CD8-positive, alpha-beta memory T cell (primary cell): ENCODE measurements at places on chromosomes 4 and X. TPM values are rescaled to one million over a fixed set of nuclear protein-coding genes. Genes with fewer than 3 reads are reported as not detected.

- DNase-seq = no peak
Observed at GRCh38 chr4:25889589-25890503, 24.2 kb upstream of the SMIM20 start.

DNA sequence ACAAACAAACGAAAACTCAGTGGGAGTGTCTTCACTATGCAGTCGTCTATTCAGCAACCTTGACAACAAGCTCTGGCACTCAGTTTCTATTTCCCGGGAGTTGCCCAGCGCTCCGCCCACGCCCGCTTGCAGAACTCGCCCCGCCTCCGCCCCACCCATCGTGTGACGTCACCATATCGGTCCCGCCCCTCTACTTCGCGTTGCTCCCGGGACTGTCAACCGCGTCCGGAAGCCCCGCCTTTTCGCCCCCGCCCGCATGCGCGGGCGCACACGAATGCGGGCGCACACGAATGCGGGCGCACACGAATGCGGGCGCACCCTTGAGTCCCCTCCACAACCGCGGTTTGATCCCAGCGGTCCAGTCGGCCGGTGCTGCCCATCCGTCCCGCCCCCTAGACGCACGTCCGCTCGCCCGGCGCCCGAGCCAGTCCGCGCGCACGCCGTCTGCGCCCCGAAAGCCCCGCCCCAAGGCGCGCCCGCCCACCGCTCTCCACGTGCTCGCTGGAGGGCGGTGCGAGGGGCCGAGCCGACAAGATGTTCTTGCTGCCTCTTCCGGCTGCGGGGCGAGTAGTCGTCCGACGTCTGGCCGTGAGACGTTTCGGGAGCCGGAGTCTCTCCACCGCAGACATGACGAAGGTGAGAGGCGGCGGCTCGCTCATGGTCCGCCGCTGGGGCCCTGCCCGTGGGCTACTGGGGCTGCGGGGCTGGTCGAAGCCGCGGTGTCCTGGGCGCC is at the start of gene LAP3:
Gene LAP3, plus strand, starts transcription at position 267 of the 733 bp plus-strand sequence. Its CDS starts 268 bp downstream, at position 535.
- DNase-seq = peak; percentile 99

GRCh38 chrX:107721318-107721717 is 54.3 kb downstream of the TSC22D3 start:
- DNase-seq = no peak

GRCh38 chr4:119207051-119207450 is 5.5 kb upstream of the USP53 start:
- no peak for DNase-seq

- no peak for DNase-seq
Observed at GRCh38 chrX:40174854-40175510, 77.2 kb upstream of the BCOR start.

- DNase-seq = peak; percentile 24
Observed at GRCh38 chrX:71532078-71532752, 689 bp upstream of the OGT start.

DNA sequence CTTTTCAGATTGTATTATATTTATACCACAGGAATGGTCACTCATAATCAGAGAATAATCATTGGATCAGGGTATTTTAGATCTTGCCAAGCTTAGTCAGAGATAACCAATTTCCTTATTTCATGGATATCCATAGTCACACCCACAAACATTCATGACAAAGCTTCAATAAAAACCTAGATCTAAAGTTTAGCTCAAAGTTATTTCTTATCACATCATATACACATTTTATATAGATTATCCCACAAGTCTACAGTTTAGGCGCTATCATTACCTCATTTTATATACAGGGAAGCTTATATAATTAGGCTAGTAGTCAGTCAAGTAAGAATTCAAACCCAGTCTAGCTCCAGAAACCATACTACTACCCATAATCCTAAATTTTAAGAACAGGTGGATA is 82.3 kb downstream of the SLC10A7 start:
- DNase-seq = no peak

GRCh38 chrX:124341396-124342132 is 4.8 kb upstream of the SH2D1A start:
- DNase-seq = no peak

DNA sequence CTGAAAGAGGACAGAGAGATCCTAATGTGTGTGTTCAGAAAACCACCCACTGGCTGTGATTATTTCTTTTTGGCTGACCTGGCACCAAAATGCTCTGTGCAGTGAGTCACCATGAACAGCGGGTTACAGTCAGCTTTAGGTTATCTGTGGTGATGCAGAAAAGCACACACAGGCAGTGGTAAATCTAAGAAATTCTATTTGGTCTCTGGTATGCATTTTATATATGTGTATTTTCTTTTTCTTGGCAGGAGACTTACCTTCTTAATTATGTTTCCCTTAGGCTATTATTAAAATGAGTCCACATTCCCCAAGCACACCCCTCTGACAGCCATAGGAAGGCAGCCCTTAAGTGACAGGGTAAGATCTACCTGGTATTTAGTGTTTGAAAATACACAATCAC is 79.1 kb upstream of the TFDP3 start:
- DNase-seq = no peak

DNA sequence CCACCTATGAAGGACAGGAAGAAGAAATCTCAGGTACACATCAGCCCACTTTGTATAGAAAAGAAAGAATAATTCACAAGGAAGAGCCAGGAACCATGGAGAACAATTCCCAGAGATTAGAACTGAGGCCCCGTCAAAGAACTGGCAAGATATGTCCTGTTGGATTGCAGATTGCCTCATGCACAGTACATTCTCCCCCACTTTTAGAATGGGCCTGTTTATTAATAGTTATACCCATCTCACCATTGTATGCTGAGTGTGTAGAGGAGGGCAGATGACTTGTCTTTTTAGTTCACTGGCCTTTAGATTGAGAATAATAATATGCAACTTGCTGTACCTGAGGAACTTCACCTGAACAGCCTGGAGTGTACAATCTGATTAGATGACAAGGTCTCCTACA is 315.6 kb upstream of the HAND2 start:
- DNase-seq = no peak

DNA sequence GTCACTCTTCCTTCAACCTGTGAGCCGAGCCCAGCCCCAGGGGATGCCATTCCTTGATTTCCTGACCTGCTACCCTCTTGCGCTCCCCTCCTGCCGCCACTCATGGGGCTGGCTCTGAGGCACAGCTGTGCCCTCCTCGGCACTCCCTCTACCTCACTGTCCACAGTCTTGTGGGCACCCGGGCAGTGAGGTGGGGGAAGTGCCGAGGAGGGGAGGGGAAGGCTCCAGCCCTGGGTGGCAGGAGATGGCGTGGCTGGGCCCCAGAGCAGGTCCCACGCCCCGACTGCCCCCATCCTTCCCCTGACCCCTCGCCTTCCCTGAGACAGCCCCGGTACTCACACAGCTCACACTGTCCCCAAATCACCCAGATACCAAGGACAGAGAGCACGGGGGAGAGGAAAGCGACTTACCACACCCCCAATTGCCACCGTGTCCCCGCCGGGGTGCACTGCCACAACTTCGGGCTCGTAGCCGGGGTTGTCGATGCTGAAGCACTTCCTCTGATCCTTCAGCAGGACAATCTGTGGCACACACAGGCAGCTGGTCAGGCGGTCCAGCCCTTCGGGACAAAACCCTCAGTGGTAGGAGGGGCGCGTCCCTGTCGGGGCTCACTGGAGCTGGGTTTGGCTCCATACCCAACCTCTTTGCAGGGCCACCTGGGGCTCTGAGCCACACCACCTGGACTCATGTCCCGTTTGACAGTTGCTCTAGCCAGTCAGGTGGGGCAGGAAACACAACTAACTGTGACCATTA is 37.9 kb downstream of the WDR1 start:
- DNase-seq = no peak

- no peak for DNase-seq
Observed at GRCh38 chrX:120271218-120271617, 20.6 kb downstream of the ZBTB33 start.

DNA sequence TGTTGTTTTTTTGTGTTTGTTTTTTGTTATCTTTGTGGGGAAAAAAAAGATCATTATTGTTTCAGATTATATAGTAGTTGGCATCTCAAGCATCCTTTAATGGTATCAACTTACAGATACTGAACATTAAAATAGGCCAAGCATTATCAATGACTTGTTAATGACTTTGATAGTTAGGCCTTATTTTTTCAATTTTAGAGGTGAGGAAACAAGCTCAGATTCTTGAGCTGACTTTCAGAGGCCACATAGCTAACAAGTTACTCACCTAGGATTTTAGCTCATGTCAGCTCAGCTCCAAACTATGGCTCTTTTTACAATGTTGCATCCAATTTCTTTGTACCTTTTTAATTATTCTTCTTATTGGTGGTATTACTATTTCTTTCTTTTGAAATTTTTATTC is 471 bp upstream of the PLAC8 start:
- no peak for DNase-seq

DNA sequence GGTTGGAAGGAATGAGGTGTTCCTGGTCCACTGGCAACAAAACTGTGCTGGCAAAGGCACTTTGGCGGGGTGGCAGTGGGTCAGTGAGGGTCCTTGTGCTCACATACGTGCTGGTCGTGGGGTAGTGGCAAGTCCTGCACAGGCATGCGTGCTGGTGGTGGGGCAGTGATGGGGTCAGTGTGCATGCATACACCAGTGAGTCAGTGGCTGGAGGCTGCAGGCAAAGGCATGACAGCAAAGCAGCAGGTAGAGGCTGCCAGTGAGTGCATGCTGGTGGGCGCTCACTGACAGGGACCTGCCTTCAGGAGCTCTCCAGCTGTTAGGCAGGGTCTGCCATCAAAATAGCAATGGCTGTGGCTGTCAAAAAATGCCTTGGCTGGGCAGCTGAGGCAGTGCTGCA is 42.1 kb downstream of the TMPRSS11E start:
- DNase-seq = no peak

GRCh38 chrX:104929324-104929723 is 291.2 kb downstream of the TEX13A start:
- no peak for DNase-seq

DNA sequence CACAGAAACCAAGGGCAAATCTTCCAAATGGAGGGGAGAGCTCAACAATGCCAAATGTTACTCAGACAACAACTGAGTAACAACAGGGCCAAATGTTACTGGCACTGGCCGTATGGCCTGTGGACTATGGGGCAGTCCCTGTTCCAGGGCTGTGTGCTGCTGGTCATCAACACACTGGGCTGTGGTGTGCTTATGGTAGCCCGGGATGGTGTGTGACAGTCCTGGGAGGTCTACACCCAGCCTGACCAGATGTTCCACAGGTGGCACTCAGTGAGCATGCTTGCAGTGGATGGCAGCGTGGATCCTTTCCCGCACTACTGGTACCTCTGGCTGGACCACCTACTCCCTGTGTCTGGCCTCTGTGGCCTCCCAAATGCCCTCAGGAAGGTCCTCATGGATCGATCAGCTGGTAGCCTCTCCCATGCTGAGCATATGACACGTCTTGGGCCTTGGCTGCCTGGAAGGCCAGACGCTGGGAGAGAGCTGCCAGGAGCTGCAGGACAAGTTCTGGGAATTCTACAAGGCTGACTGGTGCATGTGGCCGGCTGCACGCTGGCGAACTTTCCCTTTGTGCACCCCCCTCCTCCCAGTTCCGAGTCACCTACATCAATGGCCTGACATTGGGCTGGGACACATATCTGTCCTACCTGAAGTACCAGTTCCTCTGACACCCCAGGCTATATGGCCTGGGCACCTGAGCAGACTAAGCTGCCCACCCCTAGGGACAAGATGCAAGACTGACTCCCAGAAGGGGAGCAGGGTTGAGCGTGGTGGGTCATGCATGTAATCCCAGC is 59.7 kb upstream of the IQSEC2 start:
- no peak for DNase-seq

DNA sequence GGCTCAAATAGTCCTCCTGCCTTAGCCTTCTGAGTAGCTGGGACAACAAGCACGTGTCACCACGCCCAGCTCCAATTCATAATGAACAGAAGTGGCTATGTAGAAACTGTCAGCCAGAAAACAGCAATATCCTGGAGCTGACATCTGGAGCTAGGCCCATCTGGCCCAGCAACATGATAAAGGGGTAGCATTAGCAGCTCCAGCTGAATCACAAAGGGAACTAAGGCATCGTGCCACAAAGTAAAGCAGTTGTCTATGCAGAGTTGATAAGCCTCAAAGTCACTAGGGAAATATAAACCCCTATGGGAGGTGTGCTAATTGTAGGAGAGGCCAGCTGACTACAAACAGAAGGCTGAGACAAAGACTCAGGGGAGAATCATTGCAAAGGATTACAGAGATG is 270.5 kb upstream of the GPC4 start:
- no peak for DNase-seq

DNA sequence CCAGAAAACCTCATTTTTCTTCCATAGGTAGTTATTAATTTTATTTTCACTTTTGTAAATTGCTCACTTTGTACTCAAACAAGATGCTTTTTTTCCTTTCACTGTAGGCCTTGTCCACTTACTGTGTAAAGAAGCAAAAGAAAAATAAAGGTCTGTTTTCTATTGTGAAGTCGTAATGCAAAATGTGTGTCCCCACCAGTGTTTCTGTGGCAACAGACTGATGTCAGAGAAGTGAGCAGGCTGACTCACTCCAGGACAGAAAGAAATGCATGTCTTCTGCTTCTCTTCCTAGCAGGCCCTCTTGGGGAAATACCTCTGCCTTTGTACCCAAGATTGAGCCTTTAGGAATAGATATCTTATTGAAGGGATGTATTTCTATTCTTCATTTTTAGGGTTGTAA is 30.3 kb downstream of the INPP4B start:
- no peak for DNase-seq

GRCh38 chr4:26139310-26139924 is 181.4 kb upstream of the RBPJ start:
- no peak for DNase-seq

DNA sequence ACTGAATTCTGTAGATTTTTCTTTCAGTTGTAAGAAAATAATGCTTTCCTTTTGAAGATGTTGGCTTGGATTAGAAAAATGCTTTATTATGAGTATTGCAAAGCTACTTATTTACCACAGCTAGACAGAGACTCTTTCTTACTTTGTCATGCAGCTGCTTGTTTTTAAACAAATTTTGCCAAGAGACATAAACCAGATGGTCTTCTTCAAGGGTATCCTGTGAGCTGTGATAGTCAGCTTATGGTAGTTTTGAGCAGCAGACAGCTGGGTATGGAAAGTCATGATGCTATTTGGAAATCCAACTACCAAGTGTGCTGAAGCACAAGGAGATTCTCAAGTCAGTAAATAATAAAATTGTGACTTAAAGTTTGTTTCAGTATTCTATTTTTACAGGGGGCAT is 941.5 kb downstream of the DMD start:
- DNase-seq = no peak

- no peak for DNase-seq
Observed at GRCh38 chr4:101205916-101206315, 141.4 kb downstream of the PPP3CA start.

The HS6ST2 gene
- polyA plus RNA-seq = not detected

The TBX22 gene
- polyA plus RNA-seq = not detected

The SYNPO2 gene
- polyA plus RNA-seq = 0.21 TPM

The MCTS1 gene
- polyA plus RNA-seq = 85.6 TPM

The ZNF518B gene
- 7.5 TPM for polyA plus RNA-seq

The RRH gene
- not detected for polyA plus RNA-seq

The WNK3 gene
- polyA plus RNA-seq = 0.13 TPM

The CTAG2 gene
- not detected for polyA plus RNA-seq

The IL15 gene
- 3.8 TPM for polyA plus RNA-seq
